D721Med (cell line): ENCODE measurements at places on chromosomes 4 and X.

DNA sequence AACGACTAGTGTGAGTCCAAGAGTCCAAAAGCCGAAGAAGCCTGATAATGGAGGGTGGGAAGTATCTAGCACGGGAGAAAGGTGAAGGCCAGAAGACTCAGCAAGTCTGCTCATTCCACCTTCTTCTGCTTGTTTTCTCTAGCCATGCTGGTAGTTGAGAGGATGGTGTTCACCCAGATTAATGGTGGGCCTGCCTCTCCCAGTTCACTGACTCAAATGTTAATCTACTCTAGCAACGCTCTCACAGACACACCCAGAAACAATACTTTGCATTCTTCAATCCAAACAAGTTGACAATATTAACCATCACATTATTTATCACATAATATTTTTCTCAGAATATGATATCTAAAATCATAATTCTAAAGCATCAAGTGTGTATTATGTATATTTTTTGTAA, 1055.1 kb upstream of the PCDH10 start:
- no peak for DNase-seq

DNA sequence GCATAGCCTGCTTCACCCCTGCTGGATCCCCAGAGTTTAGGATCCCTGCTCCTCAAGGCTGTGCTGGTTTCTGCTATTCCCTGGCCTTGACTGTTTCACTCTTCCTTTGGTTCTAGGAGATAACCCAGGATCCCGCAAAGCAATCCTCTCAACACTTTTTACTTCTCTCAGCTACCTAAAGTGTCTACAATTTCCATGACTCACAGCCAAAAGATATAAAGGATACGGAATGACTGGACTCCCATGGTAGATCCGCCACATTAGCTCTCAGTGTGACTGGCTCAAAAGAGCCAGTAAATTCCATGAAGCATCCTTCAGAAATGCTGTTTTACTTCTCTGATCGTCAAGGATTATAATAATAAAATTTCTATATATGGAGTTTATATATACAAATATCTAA, 66.3 kb upstream of the TMEM164 start:
- DNase-seq = no peak

DNA sequence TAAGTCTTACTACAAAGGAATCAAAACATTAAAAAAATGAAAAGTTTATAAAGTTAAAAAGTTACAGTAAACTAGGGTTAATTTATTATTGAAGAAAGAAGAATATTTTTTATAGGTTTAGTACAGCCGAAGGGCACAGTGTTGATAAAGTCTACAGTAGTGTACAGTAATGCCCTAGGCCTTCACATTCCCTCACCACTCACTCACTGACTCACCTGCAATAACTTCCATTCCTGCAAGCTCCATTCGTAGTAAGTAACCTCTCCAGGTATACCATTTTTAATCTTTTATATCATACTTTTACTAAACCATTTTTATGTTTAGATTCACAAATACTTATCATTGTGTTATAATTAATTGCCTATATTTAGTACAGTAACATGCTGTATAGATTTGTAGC, 307.5 kb upstream of the FAM241A start:
- DNase-seq = no peak

DNA sequence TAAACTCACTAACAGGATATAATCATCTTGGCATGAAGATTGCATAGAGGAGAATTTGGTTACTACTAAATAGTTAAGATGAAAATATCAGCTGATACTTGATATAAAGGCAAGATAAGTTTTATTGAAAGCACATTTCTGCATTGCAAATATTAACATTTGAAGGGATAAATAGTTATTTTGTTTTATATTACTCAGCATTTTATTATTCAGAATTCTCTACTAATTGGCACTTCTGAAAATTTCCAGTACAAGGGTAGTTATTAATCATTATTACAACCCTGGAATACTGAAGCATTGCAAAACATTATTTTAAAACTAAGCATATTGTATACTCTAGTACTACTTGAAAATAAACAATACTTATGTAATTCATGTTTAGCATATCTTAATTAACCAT, 32.7 kb upstream of the AREG start:
- no peak for DNase-seq

DNA sequence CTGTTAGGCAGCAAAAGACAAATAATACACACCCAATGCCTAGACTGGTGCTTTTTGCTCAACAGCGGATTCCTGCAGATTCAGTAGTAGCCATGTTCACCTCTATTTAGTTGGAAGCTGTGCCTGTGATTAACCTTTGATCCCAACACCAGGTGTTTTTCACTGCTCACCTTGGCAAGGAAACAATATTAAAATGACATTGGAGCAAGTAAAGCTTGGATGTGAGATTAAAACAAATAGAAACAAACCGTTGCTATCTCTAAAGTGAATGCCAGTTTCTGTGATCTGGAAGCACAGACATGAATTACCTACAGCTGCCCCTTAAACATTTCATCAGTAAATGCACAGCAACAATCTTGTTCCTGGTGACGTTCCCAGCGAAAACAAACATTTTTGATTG, 35.7 kb downstream of the MAGEB17 start:
- DNase-seq = no peak

- no peak for DNase-seq
These were observed 188.5 kb upstream of the FTHL17 start for GRCh38 chrX:31260351-31260750.

GRCh38 chrX:79259073-79259689, 108.0 kb downstream of the ITM2A start:
- DNase-seq = no peak

DNA sequence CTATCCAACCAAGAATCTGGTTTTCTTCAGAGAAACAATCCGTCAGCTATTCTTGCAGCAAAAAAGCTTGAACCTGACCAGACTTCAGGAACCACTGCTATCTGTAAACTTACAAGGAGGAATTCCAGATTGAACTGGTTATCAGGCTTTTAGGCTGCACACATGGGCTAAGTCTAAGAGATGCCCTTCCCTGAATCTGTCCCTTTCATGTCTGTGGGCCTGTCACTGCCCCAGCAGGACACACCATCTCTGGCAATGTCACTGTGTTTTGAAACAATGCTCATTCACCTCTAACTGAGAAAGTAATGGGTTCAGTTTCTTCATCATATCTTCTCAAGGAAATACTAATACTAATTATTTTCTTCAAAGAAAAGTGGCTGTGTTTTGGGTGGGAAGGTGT, 72.8 kb downstream of the PARM1 start:
- no peak for DNase-seq

GRCh38 chr4:160928482-160928881, 1235.3 kb downstream of the FSTL5 start:
- no peak for DNase-seq

- no peak for DNase-seq
These were observed 81.1 kb downstream of the LRBA start for GRCh38 chr4:150934022-150934421.

DNA sequence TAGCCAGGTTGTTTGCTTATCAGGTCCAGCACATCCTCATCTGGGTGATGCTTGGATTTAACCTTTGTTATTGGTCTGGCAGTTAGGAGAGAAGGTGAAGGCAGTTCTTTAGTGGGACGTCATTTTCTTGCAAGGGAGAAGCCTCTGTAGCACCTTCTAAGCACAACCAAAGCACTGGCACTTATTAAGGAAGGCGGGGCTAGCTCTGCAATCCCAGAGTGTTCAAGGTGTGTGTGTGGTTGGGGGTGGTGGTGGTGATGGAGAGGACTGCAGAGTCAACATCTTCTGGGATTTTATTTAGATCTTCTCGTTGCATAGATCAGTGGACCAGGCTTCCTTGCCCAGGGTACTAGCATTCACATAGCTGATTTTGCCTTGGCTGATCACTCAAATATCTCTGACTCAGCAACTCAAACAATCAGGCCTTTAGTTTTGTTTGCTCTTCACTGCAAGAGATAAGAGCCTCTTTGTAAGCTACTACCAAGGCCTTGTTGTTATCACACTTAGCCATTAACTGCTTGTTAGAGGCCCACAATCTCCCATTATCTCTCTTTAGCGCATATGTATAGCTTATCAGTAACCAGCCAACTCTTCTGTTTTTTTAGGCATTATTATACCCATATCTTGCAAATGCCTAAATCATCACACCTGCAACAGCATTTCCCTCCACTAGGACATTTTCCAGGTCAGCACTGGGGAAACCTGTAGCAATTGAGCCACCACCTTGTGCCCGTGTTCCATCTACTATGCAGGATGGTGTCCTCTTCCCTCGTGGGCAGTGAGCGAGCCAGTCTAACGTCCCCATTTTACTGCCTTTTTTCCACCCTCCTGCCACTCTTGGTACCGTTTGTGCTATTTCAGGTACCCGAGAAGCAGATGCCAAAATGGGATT, 36.5 kb upstream of the LINC00632 start:
- no peak for DNase-seq

DNA sequence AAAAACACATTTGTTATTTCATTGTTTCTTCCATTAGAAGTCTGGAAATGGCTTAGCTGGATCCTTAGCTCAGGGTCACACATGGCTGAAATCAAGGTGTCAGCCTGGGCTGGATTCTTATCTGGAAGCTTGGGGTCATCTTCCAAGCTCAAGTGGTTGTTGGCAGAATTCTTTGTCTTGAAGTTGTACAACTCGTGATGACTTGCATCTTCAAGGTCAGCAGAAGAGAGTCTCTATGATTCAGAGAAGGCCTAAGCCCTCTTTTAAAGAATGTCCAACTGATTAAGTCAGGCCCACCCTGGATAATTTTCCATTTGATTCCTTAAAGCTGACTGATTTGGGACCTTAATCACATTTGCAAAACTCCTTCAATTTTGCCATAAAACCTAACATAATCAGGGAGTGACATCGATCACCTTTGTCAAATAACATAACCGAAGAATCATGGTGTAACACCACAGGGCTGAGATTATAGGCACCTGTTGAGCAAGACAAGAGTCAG, 22.1 kb downstream of the TMSB4X start:
- DNase-seq = no peak

GRCh38 chr4:48254381-48255071, 15.1 kb downstream of the TEC start:
- no peak for DNase-seq

DNA sequence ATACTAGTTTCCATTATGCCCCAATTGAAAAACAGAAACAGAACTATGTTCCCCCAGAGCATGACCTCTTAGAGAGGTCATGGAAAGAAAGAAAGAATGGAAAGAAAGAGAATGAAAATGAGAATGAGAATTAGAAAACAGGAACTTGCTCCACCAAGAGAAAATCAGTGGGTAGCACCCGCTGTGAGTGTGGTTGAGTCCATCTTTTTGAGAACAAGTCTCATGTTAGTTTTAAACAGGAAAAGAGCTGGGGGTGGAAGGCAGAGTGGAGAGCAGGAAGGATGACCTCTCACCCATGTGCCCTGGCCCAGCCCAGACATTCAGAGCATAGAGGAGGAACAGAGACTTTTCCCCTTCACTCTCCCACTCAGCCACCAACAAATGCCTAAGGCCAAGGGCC, 4.9 kb downstream of the GSX2 start:
- no peak for DNase-seq

GRCh38 chrX:108199691-108200090, 108.1 kb downstream of the ATG4A start:
- no peak for DNase-seq

GRCh38 chrX:82458207-82458754, 1049.8 kb upstream of the POU3F4 start:
- no peak for DNase-seq

GRCh38 chr4:134364928-134365327, 163.3 kb upstream of the PABPC4L start:
- no peak for DNase-seq

GRCh38 chr4:164550989-164551712, 202.8 kb upstream of the SMIM31 start:
- no peak for DNase-seq

GRCh38 chr4:125736057-125736456, 421.3 kb downstream of the FAT4 start:
- DNase-seq = no peak

GRCh38 chr4:181798536-181798935, 444.7 kb upstream of the TENM3 start:
- no peak for DNase-seq

DNA sequence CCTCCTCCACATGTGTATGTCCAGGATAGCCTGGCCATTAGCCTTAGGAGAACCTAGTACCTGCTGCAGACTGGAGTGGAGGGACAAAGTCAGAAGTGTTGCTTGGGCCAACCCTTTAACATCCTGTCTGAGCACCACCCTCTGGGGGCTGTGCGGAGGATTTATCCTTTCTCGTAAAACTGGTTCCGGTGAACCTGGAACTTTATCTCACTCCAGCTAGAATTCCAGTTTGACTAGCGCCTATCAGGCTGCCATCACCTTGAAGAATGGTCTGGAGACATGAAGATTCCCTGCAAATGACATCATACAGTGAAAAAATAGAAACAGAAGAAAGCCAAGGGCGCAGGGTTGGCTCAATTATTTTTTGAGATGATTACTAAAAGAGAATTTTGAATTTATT, 4.0 kb downstream of the TCEAL8 start:
- no peak for DNase-seq

DNA sequence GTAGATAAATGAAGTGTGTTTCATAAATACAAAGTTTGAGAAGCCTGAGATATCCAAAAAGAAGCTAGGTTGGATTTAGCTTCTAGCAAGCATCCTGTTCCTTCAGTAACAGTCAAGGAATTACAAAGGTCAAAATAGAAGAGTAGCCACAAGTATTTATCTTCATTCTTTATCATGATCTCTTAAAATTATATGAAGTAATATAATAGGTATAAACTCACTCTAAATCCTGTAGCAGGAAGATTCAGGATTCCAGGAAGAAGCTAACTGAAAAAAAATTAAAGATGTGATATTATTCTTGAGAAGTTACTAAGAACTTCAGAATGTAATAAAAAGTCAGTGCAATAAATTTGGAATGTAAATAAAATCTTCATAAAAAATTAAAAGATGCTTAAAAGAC, 31.1 kb upstream of the RXFP1 start:
- no peak for DNase-seq

GRCh38 chrX:981791-982626, 230.4 kb downstream of the CRLF2 start:
- no peak for DNase-seq

- no peak for DNase-seq
These were observed 288.7 kb downstream of the CAMK2D start for GRCh38 chr4:113472864-113473263.

GRCh38 chr4:57410331-57411052, 300.3 kb upstream of the IGFBP7 start:
- DNase-seq = no peak

DNA sequence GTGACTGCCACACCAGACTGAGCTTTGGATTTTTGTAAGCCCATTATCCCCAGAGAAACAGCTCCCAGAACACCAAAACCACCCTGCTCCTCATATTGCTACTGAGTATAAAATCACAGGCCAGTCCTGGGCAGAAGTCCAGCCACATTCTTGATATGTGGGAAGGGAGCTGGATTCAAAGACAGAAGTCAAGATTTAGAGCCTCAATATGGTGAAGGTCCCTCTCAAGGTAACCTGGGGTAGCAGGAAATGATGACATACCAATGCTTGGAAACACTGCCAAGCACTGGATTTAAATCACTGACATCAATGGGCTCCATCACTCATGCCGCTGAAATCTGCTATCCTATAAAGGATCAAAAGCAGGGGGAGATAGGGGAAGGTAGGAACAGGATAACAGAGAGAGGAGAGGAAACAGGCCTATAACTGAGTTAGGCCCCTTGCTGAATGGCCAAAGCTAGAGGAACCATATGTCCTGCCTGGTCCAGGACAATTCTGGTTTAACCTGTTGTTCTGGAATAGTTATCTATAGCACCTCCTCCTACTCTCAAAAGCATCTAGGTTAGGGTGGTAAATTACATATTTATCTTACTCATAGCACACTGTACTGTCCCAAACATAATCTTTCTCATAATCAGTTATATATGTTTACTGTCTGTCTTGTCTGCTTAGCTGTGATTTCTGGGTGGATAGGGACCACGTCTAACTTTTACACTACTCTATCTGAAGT, 83.7 kb upstream of the NHS start:
- no peak for DNase-seq
